IPS DF 6.9 (cell line): ENCODE measurements at places on chromosomes 2 and 18.

- DNase-seq: no peak
Measured at GRCh38 chr2:206337956-206338355, 63.5 kb downstream of the ZDBF2 start.

- DNase-seq: no peak
Measured at GRCh38 chr2:18795906-18796305, 206.5 kb upstream of the NT5C1B start.

DNA sequence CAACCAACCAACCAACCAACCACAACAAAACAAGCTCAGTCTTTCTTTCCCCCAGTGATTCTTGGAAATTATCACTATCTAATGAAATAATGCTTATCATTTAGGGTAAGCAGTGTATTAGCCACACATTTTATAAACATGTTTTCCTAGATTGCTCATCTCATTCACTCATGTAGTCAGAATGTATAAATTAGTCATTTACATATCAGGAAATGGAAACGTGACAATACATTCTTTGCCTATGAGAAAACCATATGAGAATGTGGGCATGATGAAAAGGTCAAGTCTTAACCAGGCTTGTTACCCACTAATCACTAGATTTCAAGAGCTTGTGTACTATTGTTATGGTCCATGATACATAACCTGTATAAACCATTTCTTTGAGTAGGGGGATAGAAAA is 1583.4 kb upstream of the PIK3C3 start:
- no peak for DNase-seq

- no peak for DNase-seq
Measured at GRCh38 chr2:149579972-149580882, 7.3 kb downstream of the MMADHC start.

DNA sequence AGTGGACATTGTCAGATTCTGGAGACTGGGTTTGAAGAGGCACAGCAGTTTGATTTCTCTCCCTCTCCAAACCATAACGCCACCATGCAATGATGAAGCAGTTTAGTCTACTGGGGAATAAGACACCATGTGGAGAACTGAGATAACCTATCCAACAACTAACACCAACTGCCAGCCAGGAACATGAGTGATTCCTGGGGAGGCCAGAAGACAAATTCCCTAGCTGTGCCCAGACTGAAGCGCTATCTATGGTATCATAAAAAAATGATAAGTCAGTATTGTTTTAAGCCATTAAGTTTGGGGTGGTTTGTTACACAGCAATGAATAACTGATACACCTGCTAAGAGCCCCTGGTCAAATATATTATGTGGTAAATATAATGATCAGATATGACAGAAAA is 129.3 kb downstream of the EXOC6B start:
- DNase-seq: no peak

- DNase-seq: no peak
Measured at GRCh38 chr2:238839428-238839827, 8.5 kb upstream of the TWIST2 start.

- DNase-seq: no peak
Measured at GRCh38 chr2:195531754-195532153, 125.3 kb upstream of the SLC39A10 start.

GRCh38 chr2:126822115-126822514 is 76.6 kb upstream of the TEX51 start:
- DNase-seq: no peak

DNA sequence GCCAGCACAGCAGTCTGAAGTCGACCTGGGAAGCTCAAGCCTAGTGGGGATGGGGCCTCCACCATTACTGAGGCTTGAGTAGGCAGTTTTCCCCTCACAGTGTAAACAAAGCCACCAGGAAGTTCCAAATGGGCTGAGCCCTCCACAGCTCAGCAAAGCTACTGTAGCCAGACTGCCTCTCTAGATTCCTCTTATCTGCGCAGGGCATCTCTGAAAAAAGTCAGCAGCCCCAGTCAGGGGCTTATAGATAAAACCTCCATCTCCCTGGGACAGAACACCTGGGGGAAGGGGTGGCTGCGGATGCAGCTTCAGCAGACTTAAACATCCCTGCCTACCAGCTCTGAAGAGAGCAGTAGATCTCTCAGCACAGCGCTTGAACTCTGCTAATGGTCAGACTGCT is 218.4 kb upstream of the VRK2 start:
- DNase-seq: no peak

- no peak for DNase-seq
Measured at GRCh38 chr2:176104316-176105077, 2.6 kb upstream of the HOXD11 start.

DNA sequence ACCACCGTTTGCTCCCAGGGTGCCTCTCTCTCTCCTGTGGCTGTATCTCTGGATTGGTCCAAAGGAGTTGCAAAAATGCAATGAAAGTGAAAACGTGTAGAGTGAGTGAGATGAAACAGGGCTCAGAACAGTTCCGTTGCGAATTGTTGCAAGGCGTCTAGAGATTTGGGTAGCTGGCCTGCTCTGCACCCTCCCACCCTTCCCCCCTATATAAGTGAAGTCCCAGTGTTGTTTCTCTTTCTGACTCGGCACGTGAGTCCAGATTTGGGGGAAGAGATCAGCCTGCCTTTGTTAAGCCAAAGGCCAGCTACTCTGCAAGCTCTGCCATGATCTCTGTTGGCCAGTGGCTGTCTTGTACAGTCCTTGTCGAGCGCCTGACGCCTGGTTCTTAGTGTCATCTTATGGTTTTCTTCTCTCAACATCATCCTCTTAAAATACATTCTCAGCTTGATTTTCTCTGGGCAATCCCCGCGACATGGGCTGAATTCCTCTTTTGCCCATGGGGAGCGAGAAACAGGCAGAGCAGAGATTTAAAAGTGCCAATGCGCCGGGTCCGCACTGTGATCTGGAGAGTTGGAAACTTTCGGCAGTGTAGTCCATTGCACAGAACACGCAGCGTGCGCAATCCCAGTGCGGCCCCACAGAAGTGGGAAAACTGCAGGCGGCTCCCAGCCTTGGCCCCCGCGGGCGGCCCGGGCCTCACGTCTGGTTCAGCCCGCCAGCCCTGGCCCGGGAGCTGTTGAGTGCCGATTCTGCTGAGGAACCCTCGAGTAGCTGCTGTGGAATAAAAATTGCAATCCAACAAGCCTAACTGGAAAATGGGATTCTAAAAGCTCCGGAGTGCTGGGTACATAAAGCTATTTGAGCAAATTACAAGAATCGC is 9.3 kb downstream of the MEIS1 start:
- DNase-seq: no peak

DNA sequence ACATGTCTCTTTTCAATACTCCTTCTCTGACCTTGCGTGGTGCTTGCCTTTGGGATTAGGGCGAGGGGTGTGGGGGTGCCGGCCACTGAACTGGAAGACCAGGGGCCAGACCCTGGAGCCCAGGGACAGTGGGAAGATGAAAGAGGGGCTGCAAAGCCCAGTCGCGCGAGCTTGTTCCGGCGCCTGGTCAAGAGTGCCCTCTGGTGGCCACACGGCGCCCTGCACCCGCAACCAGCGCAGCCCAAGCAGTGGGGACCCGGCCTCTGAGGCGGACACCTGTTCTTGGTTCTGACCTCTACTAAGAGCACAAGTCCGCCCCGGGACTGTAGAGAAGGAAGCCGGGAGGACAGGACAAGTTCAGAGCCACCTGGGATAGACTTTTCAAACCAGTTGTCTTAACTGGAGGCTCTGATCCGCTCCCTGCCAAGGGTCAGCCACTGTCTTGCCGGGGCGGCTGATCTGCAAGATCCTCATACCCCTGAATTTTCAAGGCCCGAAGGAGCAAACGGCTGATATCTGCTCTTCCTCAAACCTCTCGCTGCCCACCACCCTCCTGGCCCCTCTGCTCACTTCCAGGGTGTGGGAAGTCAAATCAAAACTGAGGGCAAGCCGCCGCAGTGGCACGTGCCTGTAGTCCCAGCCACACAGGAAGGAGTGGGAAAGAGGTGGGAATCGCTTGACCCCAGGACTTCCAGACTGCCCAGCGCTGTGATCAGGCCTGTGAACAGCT is 14.9 kb upstream of the MSH6 start:
- peak; percentile 74 for DNase-seq

- DNase-seq: no peak
Measured at GRCh38 chr2:85448461-85449213, 30.1 kb downstream of the SH2D6 start.

- DNase-seq: no peak
Measured at GRCh38 chr2:155301221-155301620, 602.7 kb downstream of the KCNJ3 start.

DNA sequence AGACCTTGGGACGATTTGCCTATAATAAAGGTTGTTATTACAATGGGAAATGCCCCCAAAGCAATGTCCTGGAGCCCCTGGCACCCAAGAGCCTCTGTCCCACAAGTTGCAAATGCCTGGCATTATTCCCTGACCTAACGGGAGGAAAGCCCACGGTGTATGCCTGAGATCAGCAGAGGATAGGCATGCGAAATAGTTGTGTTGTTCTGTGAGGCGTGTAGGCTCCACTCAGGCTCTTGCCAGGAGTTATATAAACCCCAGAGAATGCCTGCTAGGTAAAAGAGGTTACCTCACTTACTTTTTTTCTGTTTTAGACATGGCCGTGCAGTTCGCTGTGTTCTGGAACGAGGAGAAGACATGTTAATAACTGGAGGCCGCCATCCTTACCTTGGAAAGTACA is 52.1 kb downstream of the AOX1 start:
- no peak for DNase-seq

- no peak for DNase-seq
Measured at GRCh38 chr18:48583573-48583972, 44.7 kb downstream of the CTIF start.

DNA sequence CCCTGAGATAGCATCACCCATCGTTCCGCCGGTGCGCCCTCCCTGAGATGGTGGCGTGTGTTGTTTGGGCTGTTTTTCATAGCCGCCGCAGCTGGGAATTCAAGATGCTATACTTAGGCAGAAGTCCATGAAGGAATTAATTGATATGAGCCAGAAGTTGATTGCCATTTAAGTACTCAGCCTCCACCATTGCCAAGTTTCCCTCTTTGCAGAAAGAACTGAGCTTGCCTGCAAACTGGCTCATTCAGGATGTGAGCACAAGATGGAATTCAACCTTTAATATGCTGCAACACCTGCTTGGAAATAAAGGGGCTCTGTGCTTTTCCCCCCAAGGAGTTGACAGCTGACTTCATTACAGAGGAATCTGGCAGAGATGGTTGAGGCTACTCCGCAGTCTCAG is 295.5 kb downstream of the ZNF521 start:
- DNase-seq: no peak

DNA sequence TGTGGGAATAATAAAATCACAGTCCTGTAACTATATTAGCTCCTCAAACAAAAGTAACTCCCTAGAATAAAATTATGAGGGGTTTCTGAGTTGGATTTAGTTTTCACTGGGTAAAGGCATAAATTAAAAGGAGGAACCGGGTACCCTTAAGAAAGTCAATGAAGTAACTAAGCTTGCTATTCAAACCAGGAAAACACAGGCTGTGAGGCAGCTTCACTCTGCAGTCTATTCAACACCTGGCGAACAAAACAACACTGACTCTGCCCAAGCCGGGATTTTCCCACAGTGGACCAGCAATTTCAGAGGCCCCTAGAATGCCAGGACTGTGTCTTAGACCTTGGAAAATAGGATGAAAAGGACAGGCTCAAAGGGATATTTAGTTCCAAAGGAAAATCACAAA is 24.6 kb upstream of the CREB1 start:
- no peak for DNase-seq

DNA sequence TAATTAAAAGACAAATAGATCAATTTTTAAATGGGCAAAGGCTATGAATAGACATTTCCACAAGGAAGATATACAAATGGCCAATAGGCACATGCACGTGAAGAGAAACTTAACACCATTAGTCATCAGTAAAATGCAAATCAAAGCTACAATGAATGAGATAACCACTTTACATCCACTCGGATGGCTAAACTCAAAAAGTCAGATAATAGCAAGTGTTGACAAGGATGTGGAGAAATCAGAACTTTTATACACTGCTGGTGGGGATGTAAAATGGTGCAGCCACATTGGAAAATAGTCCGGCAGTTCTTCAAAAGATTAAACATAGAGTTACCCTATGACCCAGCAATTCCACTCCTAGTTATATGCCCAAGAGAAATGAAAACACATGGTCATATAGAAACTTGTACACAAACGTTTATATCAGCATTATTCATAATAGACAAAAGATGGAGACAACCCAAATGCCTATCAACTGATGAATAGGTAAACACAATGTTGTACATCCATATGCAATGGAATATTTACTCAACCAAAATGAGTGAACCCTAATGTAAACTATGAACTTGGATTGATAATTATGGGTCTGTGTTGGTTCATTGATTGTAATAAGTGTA is 51.1 kb downstream of the SMAD7 start:
- no peak for DNase-seq

DNA sequence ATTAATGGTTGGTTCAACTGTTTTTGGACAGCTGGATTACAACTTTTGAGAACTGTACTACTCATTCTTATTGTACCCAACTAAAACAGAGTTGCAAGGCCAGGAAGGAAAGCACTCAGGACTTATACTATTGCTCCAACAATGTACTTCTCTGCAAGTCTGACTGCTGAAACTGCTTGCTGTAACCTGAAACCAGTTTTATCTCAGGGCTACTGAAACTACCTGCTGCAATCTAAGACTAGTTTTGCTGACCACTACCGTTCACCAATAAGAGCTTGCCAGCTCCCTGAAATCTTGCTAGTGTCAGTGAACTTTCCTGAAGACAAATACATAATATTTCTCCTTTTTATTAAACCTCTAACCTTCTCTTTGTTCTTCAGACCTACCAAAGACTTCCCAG is 157.3 kb downstream of the CDCA7 start:
- DNase-seq: no peak

DNA sequence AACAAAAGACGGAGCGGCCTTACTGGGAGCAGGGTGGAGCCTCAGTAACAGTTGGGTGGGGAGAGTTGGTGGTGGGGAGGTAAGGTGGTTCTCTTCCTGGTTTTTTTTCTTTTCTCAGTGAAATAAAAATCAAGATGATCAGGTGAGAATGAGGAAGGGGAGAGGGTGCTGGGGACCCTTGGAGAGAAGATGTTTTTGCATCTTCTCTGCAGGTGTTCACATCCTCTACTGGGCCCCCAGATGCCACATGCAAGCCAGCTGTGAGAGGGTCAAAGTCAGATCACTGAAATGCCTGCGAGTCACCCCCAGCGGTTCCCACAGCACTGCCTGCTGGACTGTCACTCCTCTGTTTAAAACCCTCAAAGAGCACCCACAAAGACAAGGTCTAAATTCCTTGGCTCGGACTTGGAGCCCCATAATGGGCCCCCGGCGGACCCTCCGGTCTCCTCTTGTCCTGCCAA is 69.8 kb upstream of the FHL2 start:
- DNase-seq: no peak

DNA sequence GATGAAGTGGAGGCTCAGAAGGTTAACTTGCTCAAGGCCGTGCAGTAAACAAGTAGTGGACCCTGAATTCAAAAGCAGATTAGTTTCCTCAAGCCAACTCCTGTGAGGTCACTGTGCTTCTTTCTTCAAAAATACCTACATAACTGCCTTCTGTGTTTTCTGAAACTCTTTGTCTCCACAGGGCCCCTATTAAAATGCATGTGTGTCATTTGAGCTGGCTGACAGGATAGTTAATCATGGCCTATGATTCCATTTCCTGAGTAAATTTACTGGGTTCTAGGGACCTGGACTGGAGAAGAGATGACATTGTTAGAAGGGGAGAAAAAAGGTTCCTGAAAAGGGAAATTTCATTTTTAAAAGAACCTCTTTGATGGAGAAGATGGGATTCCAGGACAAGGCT is 12.9 kb upstream of the DTNA start:
- no peak for DNase-seq
